Activated CD4-positive, alpha-beta T cell treated with anti-CD3 and anti-CD28 coated beads, Interleukin-2, amount 50 U/mL, for 48 hours (primary cell): ENCODE measurements at places on chromosomes 12 and 14.

DNA sequence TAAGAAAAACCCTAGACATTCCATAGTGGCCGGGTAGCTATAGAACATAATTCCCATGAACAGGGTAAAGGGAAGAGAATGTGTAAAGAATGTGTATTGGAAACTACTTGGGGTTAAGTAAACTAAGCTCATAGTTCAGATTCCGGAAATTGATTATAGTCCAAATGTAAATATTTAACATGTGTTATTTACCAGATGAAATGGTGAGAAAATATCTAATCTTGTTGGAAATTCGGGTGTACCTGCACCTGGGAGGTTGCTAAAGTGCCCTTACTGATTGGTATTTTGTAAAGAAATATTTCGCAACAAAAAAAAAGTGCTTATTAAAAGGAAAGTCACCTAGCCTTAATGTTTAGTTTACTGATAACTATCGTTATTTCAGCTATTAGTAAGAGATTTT is 14.4 kb downstream of the RASSF9 start:
- DNase-seq, result no peak

GRCh38 chr14:68373847-68374444 is 418.9 kb downstream of the ZFP36L1 start:
- DNase-seq, result no peak

GRCh38 chr12:63882844-63883243 is 38.3 kb downstream of the SRGAP1 start:
- no peak for DNase-seq

DNA sequence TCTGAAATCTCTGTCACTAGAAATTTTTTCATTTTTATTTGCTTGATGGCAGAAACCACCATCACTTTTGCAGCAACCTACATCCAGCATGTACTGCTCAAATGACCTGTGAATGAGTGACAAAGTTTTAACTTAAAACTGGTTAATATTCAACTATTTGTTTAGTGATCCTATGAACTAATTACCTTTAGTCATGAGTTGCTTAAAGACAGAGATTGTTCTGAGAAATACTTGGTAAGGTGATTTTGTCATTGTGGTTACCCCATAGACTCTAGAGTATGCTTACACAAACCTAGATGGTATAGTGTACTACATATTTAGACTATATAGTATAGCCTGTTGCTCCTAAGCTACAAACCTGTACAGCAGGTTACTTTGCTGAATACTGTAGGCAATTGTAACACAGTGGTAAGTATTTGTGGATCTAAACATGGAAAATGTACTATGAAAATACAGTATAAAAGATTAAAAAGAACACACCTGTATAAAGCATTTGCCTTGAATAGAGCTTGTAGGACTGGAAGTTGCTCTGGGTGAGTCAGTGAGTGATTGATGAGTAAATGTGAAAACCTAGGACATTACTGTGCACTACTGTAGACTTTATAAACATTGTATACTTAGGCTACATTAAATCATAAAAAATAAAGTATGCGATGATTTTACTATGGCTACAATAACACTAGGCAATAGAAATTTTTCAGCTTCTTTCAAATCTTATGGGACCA is 256.6 kb upstream of the PPFIA2 start:
- DNase-seq, result no peak

DNA sequence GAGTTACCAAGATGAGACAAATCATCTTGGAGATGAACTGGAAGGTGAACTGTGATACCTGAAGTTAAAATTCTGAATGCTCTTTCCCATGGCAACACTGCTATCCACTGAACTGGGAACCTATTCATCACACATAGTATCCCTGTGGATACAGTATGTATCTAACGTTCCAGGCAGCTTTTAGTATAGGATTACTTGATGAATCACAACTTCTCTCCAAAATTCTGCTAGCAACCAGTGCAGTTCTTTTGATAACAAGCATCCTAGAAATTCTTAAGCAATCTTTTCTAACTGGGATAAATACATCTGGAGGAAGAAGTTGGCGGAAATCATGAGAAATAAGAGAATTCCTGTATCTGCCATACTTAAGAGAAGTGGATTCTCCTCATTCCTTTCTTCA is 66.4 kb downstream of the PAWR start:
- DNase-seq, result no peak

GRCh38 chr12:87233671-87234070 is 795.5 kb downstream of the C12orf50 start:
- DNase-seq, result no peak

DNA sequence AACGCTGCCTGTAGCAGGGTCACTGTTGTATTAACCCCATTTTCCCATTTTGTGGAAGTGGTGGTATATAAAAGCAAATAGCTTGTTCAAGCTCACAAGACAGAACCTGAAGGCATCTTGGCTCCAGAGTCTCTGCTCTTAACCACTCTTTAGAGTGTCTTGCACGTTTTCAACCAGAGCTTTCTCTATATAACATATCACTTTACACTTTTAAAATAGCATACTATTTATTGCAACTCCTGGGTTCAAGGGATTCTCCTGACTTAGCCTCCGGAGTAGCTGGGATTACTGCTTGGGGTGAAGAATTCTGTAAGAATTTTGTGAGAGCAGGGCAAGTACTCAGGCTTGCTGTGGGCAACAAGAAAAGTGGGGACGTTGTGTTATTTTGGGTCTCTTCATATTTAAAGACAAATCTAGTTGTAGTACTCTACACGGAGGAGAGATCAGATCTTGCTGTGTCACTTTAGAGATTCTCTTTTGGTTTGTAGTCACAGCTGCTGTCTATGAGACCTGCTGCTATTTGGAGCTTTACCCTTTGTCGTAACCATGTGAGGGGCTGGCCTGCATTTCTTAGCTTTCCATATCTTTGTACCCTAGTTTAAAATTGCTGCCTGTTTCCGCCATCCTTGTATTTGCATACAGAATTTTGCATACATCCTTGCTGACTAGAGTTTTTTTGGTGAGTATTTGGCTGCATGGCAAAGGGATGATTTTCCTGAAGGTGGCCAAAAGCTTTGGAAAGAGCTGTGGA is 40.7 kb downstream of the WDR20 start:
- no peak for DNase-seq

DNA sequence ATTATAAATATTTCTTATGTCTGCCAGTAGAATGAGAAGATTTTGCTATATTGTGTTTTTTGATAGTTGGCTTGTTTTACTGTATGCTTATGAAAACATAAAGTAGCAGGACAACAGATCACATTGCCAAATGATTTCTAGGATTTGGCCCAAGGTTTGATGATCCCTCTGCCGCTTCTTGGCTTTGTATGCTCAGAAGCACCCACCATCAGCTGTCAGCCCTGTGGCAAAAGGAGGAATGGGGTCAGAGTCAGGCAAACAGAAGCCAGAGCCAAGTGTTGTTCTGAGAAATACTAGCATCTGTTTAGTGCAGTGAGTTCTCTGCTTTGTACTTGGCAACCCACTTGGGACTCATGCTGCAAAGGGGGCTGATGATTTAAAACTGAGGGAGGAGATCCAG is 152.2 kb downstream of the PDE3A start:
- DNase-seq, result no peak
